Small intestine (tissue), 16 donors: ENCODE measurements at places on chromosomes 3 and 15. TPM values are rescaled to one million over a fixed set of nuclear protein-coding genes. Genes with fewer than 3 reads are reported as not detected.
A peak's percentile ranks its signal among the peaks of the same experiment; 100 is the strongest.

DNA sequence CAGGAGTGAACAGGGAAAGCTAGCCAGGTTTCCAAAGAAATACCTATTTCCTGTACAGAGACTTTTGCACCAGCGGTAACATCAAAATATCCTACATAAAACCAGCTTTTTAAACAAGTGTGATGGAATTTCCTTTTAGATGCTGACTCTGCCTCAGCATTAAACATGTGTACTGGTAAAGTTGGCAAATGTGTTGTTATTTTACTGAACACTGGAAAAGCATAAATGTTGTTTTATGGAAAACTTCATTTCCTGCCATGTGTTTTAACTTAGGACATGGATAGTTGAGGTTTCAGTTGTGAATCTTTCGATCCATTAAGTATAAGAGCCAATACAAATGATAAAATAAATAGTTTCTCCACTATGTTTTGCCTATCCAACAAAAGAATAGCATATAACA, 15.7 kb downstream of the OXNAD1 start:
- no peak for DNase-seq

DNA sequence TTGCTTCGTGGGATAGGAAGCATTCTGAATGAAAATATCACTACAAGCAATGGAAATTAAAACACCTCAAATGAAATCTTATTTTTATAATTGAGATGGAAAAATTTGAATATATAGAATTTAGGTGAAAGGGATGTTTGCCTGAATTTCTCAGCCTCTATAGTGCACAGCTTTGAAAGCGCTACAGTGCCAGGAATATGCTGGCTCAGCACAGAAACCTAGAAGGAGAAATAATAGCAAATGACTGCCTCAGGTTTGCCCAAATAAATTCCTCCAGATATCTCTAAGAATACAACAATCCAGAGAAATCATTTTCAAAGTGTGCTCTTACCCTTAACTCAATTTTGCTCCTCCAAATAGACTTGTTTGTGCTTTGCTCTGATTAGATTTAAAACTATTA, 141.1 kb upstream of the ZNF385D start:
- DNase-seq, result no peak

GRCh38 chr15:47304656-47305055, 412.6 kb upstream of the SEMA6D start:
- no peak for DNase-seq

DNA sequence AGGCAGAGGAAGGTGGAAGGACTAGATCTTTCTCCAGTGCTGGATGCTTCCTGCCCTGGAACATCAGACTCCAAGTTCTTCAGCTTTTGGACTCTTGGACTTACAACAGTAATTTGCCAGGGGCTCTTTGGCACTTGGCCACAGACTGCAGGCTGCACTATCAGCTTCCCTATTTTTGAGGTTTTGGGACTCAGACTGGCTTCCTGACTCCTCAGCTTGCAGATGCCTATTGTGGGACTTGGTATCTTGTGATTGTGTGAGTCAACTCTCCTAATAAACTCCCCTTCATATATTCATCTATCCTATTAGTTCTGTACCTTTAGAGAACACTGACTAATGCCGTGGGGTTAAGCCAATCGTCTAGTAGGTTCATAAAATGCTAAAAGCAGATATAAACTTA, 8.8 kb upstream of the B3GNT5 start:
- DNase-seq, result peak; percentile 74

Gene ISL2
- 0.54 TPM for polyA plus RNA-seq

Gene NPAP1
- not detected for polyA plus RNA-seq
